ENCODE measurements at places on chromosomes 11 and 22.

DNA sequence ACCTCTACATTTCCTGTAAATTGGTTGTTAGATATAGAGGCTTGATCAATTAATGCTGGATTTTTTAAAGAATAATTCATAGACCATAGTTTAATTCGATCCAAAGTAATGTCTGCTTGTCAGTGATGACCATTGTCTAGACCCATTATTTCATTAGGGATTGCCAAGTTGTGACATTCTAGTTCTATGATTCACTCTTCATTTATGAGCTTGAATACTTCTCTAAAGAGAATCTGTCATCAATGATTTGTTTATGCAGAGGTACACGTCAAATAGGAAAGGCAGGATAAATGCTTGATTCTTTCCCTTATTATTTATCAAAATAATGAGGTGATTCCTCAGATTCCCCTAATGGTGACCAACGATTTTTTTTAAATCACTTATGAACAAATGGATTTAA lies 24.0 kb upstream of the ROBO3 start:
- no peak for DNase-seq

DNA sequence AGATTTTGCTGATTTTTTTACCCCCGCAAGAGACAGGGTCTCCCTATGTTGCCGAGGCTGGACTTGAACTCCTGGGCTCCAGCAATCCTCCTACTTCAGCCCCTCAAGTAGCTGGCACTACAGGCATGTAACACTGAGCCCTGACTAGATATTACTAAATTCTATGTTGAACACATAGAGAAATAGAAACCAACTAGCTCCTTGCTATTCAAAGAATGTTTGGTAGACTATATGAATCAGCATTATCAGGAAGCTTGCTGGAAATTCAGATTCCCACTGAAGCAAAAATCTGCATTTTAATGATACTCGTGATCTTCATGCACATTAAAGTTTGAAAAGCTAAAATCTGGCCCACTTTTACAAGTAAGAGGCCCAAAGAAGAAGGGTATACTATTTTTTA lies 11.9 kb downstream of the TMEM41B start:
- no peak for DNase-seq

DNA sequence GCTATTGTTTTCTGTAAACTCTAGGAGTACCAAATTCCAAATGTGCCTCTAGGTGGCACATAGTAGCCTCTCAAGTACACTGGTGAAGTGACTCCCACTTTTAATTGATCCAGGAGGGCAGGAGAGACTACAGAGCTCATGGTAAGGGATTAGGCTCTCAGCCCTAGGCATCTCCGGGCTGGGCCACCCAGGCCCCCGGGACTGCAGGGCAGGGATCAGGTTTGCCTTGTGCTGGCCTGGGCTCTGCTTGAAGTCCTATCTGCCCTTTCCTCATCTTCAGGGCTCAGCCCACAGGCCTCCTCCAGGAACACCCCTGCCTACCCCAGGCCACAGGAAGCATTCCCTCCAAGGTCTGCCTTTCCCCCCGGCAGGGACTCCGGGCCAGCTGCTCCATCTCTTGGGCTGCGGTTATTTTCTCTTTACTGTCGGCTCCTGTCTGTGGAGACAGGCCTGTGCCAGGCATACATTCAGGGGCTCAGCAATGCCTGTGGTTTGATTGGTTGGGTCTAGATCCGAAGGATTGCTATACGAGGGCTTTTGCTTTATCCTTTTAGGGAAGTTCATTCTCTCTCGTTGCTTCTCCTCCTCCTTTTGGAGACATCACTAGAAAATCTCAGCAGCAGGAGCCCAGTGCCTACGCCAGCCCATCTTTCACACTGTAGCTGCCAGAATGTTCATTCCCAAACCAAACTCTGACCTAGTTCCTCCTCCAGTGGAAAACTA lies 32.8 kb downstream of the PARVA start:
- no peak for DNase-seq

GRCh38 chr11:57904376-57904775 lies 119.3 kb upstream of the OR9Q1 start:
- DNase-seq = no peak

GRCh38 chr22:43783777-43784176 lies 28.3 kb downstream of the EFCAB6 start:
- no peak for DNase-seq

- DNase-seq = no peak
These were observed at the start of gene PATE3 for GRCh38 chr11:125787827-125788226. Gene PATE3 (plus strand): TSS chr11:125788127. CDS start chr11:125788152, 25 bp downstream.

GRCh38 chr11:76601272-76601671 lies 69.3 kb downstream of the LRRC32 start:
- no peak for DNase-seq

Data from right cardiac atrium (tissue), 5 donors.